ENCODE measurements at places on chromosomes 5 and 9. TPM values are rescaled to one million over a fixed set of nuclear protein-coding genes. Genes with fewer than 3 reads are reported as not detected.
A peak's percentile ranks its signal among the peaks of the same experiment; 100 is the strongest.

Gene LCN9
- total RNA-seq: not detected

DNA sequence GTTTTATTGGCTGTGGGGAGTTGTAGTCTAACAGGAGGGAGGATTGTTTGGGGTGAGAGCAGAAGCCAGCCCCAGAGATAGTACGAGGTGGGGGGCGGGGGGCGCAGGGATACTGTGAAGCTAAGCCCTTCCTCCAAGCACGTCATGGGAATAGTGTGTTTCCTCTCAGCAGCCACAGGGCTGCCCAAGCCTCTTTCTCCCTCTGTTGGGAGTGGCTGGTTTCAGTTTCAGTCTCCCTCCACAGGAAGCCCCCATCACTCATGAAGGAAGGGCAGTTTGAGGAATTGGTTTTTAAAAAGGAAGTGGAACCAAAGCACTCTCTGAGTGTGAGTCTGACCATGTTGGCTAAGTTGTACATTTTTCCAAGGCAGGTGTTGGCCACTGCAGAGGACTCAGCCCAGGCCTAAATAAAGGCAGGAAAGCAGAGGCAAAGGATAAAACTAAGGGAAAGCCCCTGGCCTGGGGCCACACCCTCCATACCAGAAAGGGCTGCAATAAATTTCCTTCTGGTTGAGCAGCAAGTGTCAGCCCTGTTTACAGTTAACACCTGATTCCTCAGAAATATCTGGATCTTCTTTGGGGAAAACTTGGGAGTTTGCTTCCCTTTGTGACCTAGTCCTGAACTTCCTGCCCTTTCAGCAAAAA lies 3.2 kb downstream of the RAB24 start:
- DNase-seq: peak; percentile 88
- H3K27ac ChIP-seq: peak overlapping the region; percentile 81
- H3K4me3 ChIP-seq: no peak overlapping the region
- H3K27me3 ChIP-seq: no peaks in the 10 kb centered on the region

Gene OLFML2A
- 100 TPM for total RNA-seq

Gene SERF1B
- total RNA-seq: 48.5 TPM

Gene TEX48
- total RNA-seq: not detected

DNA sequence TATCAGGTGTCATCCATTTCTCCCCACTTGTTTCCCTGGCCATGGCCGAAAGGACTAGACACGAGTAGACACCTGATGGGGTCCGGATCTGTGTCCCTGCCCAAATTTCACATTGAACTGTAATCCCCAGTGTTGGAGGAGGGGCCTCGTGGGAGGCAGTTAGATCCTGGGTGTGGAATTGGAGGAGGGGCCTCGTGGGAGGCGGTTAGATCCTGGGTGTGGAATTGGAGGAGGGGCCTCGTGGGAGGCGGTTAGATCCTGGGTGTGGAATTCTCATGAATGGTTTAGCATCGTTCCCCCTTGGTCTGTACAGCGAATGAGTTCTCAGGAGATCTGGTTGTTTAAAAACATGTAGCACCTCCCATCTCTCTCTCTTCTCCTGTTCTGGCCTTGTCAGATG lies 165.8 kb downstream of the NR3C1 start:
- H3K4me3 ChIP-seq: no peak overlapping the region
- no peaks in the 10 kb centered on the region for H3K36me3 ChIP-seq
- peaks cover 4% of the 10 kb centered on the region for H3K4me1 ChIP-seq
- no peak for DNase-seq

Gene AGXT2
- 0.04 TPM for total RNA-seq

DNA sequence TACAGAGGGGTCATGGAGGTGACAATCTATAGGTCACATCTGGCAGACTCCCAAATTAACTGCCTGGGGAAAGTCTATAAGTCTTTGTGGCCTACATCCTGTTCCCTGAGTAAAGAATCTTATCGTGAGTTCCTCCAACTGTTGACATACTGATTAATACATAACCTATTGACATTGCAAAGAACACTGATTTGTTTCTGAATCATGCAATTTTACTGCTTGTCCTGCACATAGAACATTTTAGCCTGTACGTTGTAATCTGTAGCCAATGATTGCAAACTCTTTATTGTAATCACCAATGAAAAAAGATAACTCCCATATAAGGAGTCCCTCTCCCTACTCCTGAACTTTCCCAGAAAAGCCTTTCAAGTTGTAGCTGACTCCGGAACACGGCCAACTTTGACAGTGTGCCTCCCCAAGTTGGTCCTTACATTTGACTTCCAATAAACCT lies 18.8 kb upstream of the OR2K2 start:
- no peaks in the 10 kb centered on the region for H3K4me1 ChIP-seq
- no peak for DNase-seq
- no peaks in the 10 kb centered on the region for H3K27me3 ChIP-seq
- H3K27ac ChIP-seq: no peak overlapping the region

Gene CRAT
- 26.0 TPM for total RNA-seq

DNA sequence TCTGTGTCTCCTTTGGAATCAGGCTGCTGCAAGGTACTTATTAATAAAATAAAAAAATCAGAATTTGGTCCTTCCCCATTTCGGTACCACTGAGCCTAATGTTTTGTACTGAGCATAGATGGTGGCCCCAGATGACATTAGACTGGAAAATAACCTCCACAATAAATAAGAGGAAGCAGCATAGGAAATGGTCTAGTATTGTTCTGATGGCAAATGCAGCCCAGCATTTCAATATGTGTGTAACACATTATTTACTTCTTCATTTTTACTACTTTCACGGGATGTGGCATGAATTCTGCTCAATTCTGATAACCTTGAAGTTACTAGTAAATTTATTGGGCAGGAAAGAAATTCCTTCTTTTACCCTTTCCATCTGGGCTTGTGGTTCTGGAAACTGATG lies 295.6 kb downstream of the ADGRV1 start:
- H3K27ac ChIP-seq: no peak overlapping the region
- no peaks in the 10 kb centered on the region for H3K27me3 ChIP-seq
- no peaks in the 10 kb centered on the region for H3K4me1 ChIP-seq
- H3K4me3 ChIP-seq: no peak overlapping the region

Gene FOXD4L6
- total RNA-seq: 0.13 TPM

All from muscle of leg (tissue), 16 donors.